Tongue (tissue), 3 donors: ENCODE measurements at places on chromosomes 2 and 18. TPM values are rescaled to one million over a fixed set of nuclear protein-coding genes. Genes with fewer than 3 reads are reported as not detected.

The RESP18 gene
- total RNA-seq, result not detected

The PGAP1 gene
- total RNA-seq, result 41.1 TPM

The RAD51AP2 gene
- total RNA-seq, result 0.10 TPM

The TTR gene
- not detected for total RNA-seq

The WDR75 gene
- total RNA-seq, result 52.5 TPM

The MARCHF4 gene
- total RNA-seq, result not detected

The DLGAP1 gene
- 4.4 TPM for total RNA-seq

The TRAPPC12 gene
- 75.5 TPM for total RNA-seq

The AQP12A gene
- total RNA-seq, result not detected

The TNFAIP6 gene
- total RNA-seq, result 10.8 TPM
